ENCODE measurements at places on chromosomes 5 and 9.

- DNase-seq: no peak
Observed at GRCh38 chr5:36712706-36713105, 106.3 kb downstream of the SLC1A3 start.

DNA sequence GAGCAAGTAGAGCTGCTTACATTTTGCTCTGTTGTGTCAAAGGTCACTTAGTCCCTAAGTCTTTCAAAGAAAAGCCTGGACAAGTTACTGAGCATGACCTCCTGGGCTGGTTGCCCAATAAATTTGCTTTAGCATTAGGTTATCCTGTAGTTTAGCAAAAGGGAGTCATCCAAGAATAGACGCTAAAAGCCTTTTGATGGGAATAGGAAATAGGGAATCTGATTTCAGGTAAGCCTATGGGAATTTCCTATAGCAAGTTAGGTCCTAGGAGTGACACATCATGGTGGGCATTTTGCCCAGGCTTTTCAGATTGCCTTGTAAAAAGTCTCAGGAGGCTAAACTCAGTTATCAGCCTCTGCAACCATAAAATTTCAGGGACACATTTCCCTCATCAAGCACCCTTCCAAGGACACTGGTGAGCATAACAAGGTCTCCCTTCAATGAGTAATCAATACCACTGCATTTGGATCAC, 67.6 kb upstream of the RANBP3L start:
- DNase-seq: no peak

- DNase-seq: no peak
Observed at GRCh38 chr5:170336065-170336464, 38.5 kb upstream of the LCP2 start.

DNA sequence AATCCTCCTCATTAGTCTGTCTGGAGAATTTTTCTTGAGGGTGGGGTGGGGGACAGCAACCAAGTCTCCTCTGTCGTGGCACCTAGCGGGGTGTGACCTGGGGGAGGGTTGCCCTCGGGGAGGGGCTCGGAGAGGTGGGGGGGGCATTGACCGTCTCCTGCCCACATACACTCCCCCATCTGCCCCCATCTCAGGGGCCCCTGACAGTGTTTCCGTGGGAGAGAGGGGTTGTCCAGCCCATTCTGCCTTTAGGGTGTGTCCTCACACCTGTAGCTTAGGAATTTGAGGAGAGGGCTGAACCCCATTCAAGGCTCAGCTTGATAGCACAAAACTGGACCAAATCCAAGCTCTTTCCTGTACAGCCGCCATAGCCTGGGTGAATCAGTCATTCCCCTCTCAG, 5.9 kb upstream of the CXXC5 start:
- no peak for DNase-seq

DNA sequence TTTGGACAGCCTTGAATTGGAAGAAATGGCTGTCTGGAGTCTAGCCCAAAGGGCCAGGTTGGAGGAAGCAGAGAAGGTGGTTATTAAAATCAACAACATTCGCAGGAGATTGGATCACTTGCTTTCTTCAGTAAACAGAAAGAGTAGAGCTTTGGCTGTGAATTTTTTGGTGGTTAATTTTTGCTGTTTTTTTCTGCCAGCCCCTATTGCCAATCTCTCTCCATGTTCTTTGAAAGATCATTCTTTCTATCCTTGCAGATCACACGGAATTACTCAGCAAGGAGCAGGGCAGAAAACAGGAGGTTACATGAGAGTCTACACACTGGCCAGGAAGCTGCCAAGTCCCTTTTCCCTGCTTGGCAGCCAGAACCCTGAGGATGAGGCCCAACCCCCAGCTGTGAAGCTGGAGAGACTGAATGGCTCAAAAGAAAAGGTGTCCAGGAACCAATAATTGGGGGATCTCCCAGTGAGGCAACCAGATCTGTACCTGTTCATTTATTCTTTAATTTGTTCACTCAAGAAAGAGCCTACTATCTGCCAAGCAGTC, 13.0 kb downstream of the GLRX start:
- DNase-seq: no peak

GRCh38 chr5:31270396-31270795, 76.9 kb downstream of the CDH6 start:
- DNase-seq: peak; percentile 51

DNA sequence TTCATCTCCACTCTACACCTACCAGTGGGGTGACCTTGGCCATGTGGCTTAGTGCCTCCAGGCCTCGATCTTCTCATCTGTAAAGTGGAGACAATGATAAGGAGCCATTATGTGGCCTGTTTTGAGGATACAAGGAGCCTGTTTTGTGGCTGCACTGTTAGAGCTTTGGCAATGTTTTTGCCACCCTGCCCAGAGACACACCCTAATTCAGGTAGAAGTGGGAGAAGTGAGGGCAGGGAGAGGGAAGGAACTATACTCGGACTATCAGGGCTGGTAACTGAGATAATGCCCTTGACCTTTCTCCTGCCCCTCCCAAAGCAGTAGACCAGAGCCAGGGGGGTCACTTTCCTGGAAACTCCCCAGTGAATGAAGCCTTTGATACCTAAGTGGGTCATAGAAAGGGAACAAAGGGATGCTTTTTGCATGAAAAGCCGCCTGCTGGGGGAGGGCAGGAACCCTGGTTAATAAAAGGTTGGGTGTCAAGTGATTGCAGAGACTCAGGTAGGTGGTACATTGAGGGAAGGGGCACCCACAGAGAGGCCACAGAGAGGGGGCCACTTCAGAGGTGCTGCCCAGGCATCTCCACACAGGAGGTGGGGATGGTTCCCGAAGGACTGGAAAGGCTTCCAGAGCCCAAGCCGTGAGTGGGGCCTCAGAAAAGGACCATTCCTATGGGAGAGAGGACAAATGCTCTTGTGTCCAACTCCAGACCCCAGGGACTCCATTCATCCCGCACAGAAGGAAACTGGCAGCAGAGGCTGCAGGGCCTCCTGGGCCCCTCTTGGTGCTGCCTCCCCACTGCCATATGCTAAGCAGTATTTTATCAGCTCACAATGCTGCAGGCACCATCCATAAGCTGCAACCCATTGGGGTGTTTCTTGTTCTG, 42.3 kb upstream of the VDAC1 start:
- no peak for DNase-seq

DNA sequence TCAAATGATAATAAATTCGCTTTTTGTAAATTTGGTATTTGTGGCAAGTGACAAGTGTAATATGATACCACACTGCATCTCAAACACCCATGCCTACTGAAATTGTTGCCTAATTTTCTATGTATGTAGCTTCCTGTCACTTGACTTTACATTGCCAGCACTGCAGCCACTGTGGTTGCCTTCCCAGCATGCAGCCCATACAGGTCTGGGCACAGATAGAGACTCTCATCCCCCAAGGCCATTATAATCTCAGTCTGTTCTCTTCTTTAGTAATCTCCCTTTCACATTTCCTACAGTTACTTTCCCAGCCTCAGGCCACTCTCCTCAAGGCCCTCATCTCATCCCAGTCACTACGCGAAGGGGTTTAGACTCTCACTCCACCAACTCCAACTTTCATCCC, 1200.6 kb downstream of the PTPRD start:
- DNase-seq: no peak

GRCh38 chr5:159274676-159275075, 11.6 kb downstream of the UBLCP1 start:
- DNase-seq: no peak

DNA sequence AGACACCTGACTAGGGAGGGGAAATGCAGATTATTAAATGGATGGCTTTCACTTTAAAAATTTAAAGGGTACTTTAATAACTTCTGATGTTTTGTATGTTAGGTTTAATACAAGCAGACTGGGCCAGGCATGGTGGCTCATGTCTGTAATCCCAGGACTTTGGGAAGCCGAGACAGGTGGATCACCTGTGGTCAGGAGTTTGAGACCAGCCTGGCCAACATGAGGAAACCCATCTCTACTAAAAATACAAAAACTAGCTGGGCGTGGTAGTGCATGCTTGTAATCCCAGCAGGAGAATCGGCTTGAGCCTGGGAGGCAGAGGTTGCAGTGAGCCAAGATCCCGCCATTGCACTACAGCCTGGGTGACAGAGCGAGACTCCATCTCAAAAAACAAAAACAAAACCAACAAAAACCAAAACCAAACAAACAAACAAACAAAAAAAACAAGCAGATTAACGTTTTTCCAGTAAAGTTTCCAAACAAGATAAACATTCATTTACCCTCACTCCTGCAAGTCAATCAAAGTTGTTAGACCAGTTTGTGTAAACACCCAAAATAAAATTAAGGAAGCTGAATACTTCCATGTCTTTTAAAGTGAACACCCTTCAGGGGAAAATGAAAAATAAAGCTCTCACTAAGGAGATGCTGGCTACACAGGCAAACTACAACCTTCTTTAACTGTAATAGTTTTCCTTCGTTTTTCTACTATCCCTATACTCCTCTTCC, 14.1 kb downstream of the ETF1 start:
- DNase-seq: no peak

GRCh38 chr9:34143116-34143515, 16.6 kb upstream of the DCAF12 start:
- no peak for DNase-seq

GRCh38 chr9:136204838-136205706, at the start of gene LHX3:
TSS of gene LHX3 (minus strand) at chr9:136205128. CDS start at chr9:136205012, 116 bp downstream.
- DNase-seq: no peak

DNA sequence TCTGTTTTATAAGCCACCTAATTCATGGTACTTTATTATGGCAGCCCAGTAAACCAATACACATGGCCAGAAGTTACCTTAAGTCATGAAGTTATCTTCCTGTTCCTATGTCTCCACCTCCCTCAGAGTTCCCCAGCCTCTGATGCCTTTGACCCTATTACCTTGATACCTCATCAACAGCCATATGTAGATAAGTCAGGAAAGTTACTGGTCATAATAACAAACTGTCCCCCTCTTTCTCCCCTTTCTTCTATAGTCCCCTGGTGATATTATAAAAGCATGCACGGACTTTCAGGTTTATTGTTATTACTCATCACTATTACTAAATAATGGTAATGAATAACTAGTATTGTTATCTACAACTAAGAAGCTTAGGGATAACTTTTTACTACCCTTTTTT, 168.9 kb upstream of the FER start:
- no peak for DNase-seq

DNA sequence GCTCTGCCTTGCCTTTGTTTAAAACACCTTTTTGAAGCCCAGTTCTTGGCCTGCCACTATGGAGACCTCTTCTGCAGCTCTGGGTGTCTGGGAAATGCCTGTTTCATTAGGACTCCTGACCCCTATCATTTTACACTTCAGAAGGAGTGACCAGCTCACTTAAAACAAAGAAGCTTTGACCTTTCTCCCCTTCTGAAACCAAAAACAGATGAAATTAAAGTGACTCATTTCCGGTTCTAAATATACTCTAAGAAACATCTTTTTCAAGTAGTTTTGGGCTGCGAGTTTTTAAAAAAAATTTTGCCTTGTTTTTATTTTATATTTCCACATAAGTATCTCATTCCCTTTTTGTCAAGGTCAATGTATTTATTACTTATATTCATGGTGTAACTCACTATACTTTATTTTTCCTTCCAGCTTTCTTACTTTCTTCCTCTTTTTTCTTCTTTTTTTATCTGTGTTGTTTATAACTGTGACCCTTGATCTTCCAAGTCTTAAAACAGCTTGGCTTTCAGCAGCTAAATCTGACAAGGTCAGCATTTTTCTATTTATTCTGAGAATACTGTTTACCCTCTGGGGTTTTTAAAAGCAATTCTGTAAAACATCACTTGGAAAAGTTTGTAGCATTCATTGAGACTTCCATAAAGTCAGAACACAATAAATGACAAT, 672.9 kb downstream of the NR2F1-AS1 start:
- DNase-seq: no peak

- DNase-seq: no peak
Observed at GRCh38 chr9:125540497-125540896, 166.5 kb downstream of the MAPKAP1 start.

- DNase-seq: peak; percentile 28
Observed at GRCh38 chr5:88824892-88825583, 57.9 kb downstream of the MEF2C start.

- DNase-seq: no peak
Observed at GRCh38 chr9:70427161-70427945, 12.9 kb upstream of the KLF9 start.

GRCh38 chr5:40402007-40402364, 277.7 kb upstream of the PTGER4 start:
- DNase-seq: no peak

- no peak for DNase-seq
Observed at GRCh38 chr5:178587763-178588611, 2.2 kb downstream of the COL23A1 start.

- no peak for DNase-seq
Observed at GRCh38 chr5:103889500-103890209, 327.1 kb upstream of the NUDT12 start.

- peak; percentile 88 for DNase-seq
Observed at GRCh38 chr5:90529194-90529938, at the start of gene LYSMD3. TSS of gene LYSMD3 (minus strand) at chr5:90529584. CDS start at chr5:90525289, 4,295 bp downstream.

DNA sequence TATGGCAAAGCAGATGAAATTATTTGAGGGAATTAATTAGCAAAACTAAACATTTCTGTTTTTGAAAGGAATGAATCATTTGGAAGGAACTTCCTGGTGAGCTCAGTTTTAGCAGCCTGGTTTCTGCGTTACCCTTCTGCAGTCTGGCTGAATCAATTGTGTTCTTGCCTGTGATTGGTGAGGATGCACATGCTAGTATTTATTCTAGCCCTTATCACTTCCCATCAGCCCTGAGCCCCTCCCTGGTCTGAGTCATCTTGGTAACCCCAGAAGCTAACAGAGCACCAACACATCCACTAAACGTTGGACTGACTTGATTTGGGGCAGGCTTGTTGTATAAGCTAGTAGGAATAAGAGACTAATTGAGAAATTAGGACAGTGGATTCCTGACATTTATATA, 6.6 kb downstream of the TJP2 start:
- DNase-seq: no peak

DNA sequence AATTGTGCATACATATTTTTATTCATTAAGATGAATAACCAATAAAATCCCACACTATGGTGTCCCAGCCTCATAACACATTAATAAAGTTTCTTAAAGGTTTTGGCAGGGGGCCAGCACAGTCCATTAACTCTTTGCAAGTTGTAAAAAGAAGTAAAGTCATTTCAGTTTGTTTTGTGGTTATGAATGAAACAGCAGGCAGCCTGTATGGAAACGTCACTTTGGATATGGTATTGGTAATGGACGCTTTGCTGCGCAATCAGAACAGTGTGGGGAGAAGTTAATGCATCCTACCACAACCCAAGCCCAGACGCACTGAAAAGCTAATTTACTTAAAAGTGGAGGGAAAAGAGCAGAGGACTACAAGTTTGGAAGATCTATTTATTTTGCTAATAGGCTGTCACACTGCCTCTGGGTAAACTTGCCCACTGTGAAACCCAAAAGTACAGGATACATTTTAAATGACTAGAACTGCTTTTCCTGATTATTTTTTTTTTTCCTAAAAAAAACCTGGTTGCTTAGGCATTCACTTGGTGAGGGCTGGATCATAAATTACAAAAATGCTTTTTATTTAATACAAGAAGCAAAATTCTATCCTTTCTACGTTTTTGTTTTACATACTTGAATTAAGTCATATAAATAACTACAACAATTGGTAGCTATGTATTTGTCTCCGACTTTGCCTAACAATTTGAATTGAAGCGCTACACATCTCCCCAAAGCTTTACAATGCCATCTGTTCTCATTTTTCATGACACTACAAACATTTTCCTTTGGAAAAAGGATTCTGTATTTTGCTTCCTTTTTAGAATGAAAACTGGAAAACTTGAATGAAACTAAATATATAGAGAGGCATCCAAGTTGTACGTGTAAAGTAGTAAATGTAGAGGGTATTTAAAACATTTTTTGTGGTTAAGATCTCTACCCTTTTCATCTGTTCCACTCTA, 104.3 kb downstream of the NFIB start:
- DNase-seq: no peak
